ENCODE measurements at places on chromosomes 11 and 22. TPM values are rescaled to one million over a fixed set of nuclear protein-coding genes. Genes with fewer than 3 reads are reported as not detected.
A peak's percentile ranks its signal among the peaks of the same experiment; 100 is the strongest.

DNA sequence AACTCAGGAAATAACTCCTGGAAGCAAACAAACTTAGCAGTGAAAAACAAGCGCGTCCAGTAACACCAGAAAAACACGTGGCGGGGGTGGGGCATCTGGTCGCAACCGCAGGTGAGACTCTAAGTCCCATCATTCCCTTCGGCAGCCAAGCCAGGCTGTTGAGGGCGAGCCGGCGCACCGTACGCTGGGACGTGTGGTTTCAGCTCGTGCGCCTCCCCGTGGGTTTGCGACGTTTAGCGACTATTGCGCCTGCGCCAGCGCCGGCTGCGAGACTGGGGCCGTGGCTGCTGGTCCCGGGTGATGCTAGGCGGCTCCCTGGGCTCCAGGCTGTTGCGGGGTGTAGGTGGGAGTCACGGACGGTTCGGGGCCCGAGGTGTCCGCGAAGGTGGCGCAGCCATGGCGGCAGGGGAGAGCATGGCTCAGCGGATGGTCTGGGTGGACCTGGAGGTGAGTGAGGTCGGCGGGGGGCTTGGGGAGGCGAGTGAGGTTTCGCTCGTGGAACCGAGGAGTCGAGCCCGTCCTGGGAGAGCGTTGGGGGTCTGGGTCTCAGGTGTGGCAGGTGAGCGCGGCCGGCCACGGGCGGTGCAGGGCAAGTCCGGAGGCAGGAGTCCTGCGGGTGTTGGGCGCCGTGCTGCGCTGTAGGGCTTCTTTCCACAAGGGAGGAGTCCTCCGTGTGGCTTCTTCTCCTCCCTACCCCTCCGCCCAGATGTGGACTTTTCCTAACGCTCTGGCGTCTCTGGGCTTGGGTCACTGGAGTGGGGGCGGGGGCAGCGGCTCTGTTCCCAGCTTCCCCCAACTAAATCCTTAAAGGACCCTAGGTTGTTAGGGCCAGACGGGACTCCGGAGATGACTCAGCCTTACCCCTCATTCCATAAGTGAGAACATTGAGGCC lies at the start of gene REXO2:
TSS of gene REXO2 (plus strand) at position 239 of the 892 bp plus-strand sequence. CDS start at position 301, 62 bp downstream.
- DNase-seq: peak; percentile 94

Gene RAB39A
- polyA plus RNA-seq: 0.18 TPM

Gene DDX25
- 0.12 TPM for polyA plus RNA-seq

DNA sequence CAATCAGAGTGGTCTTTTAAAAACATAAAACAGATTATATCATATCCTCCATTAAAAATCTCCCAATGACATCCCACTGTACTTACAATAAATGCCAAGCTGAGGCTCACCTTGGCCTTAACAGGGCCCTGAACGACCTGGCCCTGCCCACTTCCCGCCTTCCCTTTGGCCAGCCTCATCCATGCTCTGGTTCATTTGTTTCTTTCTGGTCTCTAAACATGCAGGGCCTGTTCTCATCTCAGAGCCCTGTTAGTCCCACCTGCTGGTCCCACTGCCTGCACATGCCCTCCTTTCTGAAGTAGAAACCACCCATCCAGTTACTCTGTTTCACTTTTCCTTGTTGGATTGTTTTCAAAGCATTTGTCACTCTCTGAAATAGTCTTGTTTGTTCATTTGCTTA lies 227.4 kb downstream of the INSC start:
- no peak for DNase-seq

DNA sequence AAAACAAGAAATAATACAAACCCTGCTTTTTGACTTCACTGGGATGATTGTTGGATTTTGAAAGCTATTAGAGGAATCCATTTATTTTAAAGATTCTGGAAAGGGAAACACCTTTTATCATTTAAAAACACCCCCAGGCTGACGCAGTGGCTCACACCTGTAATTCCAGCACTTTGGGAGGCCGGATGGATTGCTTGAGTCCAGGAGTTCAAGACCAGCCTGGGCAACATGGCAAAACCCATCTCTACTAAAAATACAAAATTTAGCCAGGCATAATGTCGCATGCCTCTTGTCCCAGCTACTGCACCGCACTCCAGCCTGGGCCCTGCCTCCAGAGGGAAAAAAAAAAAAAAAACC lies 317 bp upstream of the SCN2B start:
- no peak for DNase-seq

GRCh38 chr11:110772863-110773262 lies 60.6 kb upstream of the ARHGAP20 start:
- no peak for DNase-seq

Gene MYRF
- polyA plus RNA-seq: 1.8 TPM

GRCh38 chr11:45872651-45873356 lies 12.6 kb upstream of the MAPK8IP1 start:
- DNase-seq: peak; percentile 88

Gene KDM4E
- polyA plus RNA-seq: not detected

Gene GRM5
- not detected for polyA plus RNA-seq

- DNase-seq: no peak
Observed at GRCh38 chr11:66842501-66842895, 743 bp upstream of the RCE1 start.

DNA sequence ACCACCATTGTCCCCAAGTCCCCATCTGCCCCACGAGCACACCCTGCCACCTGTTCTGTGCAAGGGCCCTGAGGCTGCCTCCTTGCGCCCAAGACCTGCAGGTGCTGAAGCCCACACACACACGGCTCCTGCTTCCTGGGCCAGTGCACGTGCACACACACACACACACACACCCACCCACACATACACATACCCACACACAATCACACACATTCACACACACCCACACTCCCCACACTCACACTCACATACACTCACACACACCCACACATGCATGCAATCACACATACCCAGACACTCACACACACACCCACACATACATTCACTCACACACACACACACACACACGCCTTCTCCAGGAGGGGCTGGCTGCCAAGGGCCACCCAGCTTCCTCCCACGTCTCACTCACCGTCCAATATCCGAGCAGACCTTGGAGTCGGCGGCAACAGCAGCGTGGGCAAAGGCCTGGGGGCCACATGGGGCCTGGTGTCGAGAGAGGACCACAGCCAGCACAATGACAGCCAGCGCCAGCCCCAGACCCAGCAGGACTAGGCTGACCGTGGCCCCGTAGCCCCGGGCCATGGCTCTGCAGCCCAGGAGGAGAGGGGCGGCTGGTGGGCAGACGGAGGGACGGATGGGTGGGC lies 616 bp downstream of the GGT5 start:
- peak; percentile 84 for DNase-seq

Gene NELL1
- polyA plus RNA-seq: 0.02 TPM

Gene OR4S1
- not detected for polyA plus RNA-seq

GRCh38 chr22:36787204-36787988 lies 11.5 kb upstream of the IFT27 start:
- DNase-seq: no peak

- DNase-seq: no peak
Observed at GRCh38 chr11:115496892-115497291, 7.3 kb downstream of the CADM1 start.

GRCh38 chr11:73321604-73322381 lies 13.7 kb downstream of the ARHGEF17 start:
- DNase-seq: peak; percentile 89

DNA sequence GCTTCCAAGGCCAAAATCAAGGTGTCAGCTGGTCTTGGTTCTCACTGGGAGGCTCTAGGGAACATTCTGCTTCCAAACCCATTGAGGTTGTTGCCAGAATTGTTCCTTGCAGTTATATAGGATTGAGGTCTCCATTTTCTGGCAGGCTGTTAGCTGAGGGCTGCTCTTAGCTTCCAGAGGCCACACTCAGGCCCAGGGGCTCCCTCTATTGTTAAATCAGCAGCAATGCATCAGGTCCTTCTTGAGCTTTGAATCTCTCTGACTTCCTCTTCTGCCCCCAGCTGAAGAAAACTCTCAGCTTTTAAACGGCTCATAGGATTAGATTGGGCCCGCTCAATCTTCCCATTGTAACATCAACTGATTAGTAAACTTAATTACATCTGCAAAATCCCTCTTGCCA lies 39.3 kb upstream of the BSX start:
- DNase-seq: peak; percentile 76

Gene PATE3
- not detected for polyA plus RNA-seq

Gene MYO7A
- polyA plus RNA-seq: 0.08 TPM

DNA sequence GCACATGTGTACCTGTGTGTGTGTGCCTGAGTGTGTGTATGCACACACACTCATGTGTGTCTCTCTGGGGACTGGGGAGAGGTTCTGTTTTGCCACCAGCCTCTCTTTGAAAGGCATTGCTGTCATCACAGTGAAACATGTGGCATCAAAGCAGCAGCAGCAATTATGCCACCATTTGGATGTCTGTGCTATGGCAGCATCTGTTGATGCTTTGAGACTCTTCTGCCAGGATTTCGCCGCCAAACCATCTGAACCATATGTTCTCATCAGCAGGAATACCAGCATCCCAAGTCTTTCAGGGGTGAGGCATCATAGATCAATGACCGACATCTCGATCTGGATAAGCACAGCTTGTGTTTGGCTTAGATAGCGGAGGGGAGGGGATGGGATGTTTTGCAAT lies 168.6 kb downstream of the FAT3 start:
- DNase-seq: peak; percentile 22

DNA sequence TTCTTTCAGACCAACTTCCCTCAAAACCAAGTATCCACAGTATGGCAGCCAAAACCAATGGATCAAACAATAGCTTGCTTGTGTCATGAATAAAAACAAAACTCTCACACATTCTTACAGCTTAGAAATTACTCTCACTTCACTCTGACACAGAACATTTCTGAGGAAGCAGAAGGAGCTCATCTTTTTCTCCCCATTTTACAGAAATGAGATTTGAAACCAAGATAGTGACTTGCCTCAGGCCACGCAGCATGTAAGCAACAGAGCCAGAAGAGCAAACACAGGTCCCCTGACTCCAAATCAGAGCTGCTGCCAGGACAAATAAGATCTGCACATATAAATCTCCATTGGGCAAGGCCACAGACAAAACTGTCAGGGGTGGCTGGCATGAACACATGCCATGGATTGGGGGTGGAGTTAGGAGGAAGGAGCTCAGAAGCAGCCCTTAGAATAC lies 64.8 kb downstream of the RAB30 start:
- DNase-seq: peak; percentile 64

GRCh38 chr11:8658321-8659057 lies 24.0 kb downstream of the TRIM66 start:
- no peak for DNase-seq

Gene SMIM35
- not detected for polyA plus RNA-seq

DNA sequence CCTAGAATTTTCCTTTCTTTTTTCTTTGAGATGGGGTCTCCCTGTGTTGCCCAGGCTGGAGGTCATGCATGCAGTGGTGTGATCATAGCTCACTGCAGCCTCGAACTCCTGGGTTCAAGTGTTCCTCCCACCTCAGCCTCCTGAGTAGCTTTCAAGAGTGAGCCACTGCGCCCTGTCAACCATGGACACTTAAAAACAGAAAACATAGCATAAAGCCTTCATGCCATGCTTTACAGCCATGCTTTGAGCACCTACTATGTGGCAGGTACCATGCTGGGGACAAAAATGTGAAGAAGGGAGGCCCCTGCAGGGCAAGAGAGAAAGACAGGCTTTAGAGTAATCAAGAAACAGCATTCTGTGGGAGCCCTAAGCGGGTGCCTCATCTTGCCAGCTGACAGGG lies 13.7 kb upstream of the GNB1L start:
- no peak for DNase-seq

DNA sequence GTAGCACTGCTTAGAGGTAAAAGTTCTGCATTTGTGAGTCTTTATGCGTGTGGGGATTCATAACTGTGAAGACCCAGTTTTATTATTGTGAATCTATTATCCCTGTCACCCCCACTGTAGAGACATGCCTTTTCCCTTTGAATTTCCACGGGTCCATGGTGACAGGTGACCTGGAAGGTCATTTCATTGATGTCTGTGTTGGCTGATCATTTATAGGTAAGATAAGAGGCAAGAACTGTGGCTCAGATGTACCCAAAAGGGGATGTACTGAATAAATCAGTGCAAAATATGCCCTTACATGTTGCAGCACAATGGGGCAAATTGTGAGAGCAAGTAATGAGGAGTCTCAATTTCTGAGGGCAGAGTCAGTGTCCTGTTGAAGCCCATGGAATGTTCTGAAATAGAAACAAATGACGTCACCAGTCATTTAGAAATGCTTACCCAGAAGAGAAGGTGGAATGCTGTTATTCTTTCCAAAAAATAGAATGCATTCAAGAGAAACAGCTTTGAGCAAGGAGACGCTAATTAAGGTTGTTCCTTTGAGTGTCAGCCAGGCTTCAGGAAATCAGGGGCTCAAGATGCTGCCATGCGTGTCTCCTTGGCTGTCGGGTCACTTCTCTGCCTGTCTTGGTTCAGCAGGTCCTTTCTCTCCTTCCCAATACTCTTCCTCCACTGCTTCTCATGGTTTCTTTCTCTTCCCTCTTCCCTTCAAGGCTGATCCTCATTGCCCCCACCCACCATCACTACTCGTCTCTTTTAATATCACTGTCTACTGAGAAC lies 118.7 kb upstream of the E2F8 start:
- no peak for DNase-seq

DNA sequence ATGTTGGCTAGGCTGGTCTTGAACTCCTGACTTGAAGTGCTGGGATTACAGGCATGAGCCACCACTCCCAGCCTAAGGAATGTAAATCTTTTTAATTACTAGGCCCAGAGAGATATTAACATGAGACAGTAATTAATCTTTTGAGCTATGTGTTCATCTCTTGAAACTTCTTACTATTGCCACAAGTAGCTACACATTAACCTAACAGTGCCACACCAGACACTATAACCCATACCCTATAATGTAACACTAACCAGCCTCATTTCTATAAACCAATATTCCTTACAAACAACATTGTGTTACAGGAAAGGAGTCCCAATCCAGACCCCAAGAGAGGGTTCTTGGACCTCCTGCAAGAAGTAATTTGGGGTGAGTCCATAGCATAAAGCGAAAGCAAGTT lies 8.0 kb upstream of the COX8A start:
- no peak for DNase-seq

Gene CCDC87
- 0.06 TPM for polyA plus RNA-seq

DNA sequence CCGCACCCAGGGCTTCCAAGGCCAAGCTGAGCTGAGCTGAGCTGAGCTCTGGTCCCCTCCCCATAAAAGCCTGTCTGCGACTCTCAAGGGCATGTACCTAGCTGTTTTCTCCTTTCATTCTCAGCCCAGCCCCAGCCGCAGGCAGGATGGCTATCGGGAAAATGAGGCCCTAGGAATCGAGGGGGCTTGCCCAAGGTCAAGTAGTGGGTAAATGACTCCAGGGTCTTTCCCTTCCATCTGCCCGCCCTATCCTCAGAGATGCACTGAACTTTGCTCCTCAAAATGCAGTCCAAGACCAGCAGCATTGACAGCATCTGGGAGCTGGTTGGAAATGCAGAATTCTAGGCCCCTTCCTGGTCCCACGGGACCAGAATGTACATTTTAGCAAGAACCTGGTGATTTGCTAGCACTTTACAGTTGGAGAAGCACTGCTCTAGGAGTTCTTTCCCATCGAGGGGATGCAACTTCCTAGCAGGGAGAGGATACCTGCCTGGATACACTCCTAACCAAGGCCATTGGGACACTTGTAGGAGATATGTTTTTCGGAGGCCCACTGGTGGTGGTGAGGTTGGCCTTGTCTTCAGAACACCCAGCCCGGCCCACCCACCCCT lies 43.2 kb upstream of the ACCSL start:
- DNase-seq: no peak

Gene LTO1
- polyA plus RNA-seq: 33.1 TPM

GRCh38 chr11:11598243-11598642 lies 23.6 kb downstream of the GALNT18 start:
- DNase-seq: no peak

Gene ADAMTS15
- 0.96 TPM for polyA plus RNA-seq

- no peak for DNase-seq
Observed at GRCh38 chr22:50628543-50629134, 687 bp upstream of the ARSA start.

GRCh38 chr11:7896009-7896785 lies 34.9 kb downstream of the OR10A6 start:
- no peak for DNase-seq

Gene ARHGAP20
- polyA plus RNA-seq: 0.78 TPM
